ENCODE measurements at places on chromosomes 1 and 21.

DNA sequence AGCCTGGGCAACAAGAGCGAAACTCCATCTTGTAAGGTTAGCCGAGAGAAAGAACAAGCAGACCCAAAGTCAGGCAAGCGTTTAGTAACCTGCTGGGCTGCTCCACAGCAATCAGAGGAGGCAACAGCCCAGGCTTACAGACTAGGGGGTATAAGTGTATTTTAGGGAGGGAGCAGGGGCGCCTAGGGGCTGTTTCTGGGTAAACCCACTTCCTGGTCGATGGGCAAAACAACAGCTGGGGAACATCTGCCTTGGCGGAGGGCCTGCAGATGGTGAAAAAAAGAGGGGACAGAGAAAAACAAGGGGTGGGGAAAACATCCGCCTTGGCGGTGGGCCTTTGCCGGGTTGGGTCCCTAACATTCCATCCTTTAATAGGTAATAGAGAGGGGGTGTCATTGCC is 5.2 kb downstream of the TAS1R1 start:
- no peak for DNase-seq

DNA sequence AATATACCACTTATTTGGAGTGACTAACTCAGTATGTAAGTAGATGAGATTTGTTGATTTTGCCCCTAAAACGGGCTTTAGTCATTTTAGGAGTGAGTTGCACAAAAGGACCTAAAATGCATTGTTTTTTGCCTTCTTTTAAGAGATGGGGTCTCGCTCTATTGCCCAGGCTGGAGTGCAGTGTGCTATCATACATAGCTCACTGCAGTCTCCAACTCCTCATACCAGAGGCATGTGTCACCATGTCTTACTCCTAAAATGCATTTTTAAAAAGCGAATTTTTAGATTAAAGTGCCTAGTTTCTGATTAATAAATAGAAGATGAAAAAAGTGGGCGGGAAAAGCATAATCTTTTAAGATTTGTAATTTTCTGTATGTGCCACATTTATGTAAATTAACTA is 11.5 kb upstream of the NEXN start:
- no peak for DNase-seq

DNA sequence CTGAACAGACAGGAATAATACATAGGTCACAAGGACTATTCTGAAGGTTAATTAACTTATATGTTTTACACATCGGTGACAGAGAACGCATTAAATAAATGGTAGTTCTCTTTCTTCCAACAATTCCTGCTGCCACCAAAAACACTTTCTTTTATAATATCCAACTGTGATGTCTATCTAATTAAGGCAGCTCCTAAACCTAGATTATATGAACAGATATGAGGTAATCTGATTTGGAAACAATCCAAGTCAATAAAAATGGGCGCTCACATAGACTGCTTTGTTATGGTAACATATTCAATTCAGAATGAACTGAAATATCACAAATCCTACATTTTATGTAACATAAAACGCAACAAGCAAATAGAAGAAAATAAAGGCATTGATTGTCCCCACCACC is 16.0 kb downstream of the CYYR1 start:
- DNase-seq = no peak

- DNase-seq = no peak
These were observed 48.1 kb upstream of the COL18A1 start for GRCh38 chr21:45356653-45357435.

- DNase-seq = no peak
These were observed 12.3 kb downstream of the AHDC1 start for GRCh38 chr1:27591622-27592021.

GRCh38 chr1:84250668-84251067 is 50.8 kb upstream of the SAMD13 start:
- DNase-seq = no peak

DNA sequence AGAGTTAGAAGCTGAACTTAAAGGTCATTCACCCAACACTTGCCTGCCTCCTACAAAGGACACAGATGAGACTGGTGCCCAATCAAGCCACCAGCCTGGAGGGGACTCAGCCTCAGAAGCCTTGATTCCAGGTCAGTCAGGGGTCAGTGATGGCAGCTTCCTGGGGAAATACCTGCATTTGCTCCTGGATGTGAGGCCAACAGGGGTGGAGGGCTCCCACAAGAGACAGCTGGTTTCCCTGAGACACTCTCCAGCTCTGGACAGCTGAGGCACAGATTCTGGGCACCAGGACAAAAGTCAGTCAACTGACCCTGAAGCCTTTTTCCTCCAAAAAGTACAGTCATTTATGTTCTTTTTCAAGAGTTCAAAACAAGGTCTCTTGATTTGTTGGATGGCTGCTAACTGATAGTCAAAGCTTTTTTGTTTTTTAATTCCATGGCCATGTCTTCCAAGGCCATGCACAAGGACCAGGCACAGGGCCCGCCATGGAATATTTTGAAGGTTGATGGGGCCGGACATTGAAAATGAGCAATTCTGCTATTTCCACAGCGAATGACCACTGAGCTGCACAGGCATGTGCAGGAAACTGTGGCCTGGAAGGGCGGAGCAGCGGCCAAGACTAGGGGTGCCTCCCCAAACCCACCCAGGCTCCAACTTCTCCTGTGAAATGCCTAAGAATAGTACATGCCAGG is 1.8 kb downstream of the C2CD2 start:
- DNase-seq = no peak

GRCh38 chr1:61950418-61950817 is 208.1 kb downstream of the PATJ start:
- no peak for DNase-seq

DNA sequence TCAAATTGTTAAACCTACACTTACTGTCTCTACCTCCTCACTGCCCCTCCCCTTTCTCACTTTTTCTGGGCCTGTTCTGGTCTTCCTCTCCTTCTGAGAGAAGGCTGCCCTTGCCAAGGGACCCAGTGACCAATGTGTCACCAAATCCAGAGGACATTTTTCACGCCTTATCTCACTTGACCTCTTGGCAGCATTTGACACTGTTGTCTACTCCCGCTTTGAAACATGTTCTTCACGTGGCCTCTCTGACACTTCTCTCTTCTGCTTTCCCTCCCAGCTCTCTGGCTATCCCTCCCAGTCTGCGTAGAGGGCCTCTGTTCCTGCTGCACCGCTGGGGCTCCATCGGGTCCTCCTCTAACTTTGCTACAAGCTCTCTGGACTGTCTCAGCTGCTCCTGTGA is 25.3 kb downstream of the KCNQ4 start:
- no peak for DNase-seq

- no peak for DNase-seq
These were observed 14.1 kb downstream of the PIK3C2B start for GRCh38 chr1:204480515-204480914.

DNA sequence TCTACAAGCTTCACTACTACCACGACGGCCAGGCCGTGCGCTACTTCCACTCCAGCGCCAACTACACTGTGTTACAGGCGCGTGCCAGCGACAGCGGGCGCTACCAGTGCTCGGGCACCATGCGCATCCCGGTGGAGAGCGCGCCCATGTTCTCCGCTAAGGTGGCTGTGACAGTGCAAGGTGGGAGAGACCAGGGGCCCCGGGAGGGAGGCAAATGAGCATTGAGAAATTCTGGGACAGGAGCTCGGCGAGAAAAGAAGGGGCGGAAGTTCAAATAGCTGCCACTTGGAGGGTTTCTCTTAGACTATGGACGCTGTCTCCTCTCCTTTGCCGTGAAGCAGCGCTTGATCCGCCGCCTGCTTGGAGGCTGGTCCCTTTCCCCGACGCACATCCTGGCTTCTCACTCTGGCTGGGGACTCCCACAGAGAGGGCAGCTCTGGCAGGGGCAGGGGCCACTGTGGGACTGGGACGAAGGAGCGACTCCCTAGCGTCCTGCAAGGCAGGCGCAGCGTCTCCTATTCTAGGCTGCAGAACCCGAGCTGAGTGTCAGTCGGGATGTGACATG is 4.6 kb downstream of the FCRLB start:
- peak; percentile 55 for DNase-seq

- no peak for DNase-seq
These were observed 5.0 kb upstream of the AHCYL1 start for GRCh38 chr1:109979489-109980091.

GRCh38 chr1:53606651-53607051 is 132.3 kb downstream of the GLIS1 start:
- no peak for DNase-seq

DNA sequence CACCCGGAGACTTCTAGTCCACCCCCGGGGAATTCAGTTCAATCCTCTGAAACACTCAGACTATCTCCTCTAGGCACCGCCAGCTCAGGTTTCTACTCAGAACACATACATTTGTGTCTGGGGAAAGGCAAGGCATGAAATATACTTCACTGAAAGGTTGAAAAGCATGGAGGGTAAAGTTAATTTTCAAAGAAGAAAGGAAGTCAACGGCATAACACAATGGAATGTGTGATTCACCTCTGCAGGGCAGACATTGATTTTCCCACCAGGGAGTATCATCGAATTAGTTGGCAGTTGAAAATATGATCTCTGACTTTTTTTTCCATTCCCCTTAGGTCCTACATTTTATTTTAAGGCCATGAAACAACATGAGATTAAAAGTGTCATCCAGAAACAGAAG is 669.4 kb downstream of the SMYD3 start:
- DNase-seq = no peak

DNA sequence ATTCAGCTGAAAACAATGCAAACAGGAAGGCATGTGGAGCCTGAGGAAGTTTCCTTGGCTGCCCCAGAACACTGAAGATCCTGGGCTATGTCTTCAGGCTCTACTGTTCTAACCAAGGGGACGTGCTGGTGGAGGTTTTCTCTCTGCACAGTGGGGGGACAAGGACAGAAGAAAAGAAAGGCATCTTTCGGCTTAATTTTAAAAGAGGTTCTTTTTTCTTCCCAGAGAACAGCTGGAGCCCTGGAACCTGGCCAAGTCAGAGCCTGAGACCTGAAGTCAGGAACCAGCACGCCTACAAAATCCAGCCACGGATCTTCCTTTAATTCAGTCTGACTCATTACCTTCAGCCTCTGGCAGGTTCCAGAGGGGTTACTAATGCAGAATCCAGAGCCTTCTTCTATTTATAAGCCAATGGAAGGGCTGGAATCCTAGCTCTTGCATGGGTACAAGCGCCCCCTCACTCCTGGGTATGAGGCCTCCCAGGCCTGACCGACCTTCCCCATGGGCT is 19.8 kb downstream of the CTNNBIP1 start:
- no peak for DNase-seq

- DNase-seq = no peak
These were observed 234.4 kb downstream of the PTPRU start for GRCh38 chr1:29470788-29471119.

GRCh38 chr21:41369105-41369919 is 7.5 kb downstream of the MX2 start:
- DNase-seq = no peak

DNA sequence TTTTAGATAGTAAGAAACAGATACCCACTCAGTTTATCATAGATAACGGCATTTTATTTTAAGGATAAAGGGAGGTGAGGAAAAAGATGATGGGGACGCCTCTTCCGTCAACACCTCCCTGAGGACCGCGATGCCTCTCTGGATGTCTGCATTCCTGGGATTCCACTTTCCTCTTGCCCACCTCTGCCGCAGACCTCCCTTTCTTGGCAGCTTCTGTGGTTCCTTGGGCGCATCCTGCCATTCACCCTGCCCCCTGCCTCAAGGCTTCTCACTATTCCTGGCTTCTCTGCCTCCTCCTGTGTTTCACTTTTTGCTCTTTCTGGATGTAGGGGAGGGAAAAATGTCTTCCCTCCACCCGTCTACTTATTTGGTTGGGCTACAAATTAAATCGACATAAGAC is 19.9 kb downstream of the HUNK start:
- no peak for DNase-seq

DNA sequence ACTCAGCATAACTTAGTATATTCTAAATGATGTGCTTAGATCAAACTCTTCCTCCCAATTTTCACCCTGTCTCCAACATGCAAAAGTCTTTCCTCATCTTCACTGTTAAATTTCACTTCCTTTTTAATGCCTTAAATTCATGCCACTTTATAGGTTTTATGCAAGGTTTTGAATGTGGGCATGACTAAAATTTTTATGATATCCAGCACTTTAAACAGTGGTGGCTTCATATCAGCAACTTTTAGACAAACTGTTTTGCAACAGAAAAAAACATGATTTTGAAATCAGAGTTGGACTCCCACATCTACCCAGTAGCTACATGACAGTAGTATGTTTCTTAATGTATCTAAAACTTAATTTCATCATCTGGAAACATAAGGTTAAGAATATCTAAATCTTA is 84.7 kb upstream of the ZP4 start:
- DNase-seq = no peak

DNA sequence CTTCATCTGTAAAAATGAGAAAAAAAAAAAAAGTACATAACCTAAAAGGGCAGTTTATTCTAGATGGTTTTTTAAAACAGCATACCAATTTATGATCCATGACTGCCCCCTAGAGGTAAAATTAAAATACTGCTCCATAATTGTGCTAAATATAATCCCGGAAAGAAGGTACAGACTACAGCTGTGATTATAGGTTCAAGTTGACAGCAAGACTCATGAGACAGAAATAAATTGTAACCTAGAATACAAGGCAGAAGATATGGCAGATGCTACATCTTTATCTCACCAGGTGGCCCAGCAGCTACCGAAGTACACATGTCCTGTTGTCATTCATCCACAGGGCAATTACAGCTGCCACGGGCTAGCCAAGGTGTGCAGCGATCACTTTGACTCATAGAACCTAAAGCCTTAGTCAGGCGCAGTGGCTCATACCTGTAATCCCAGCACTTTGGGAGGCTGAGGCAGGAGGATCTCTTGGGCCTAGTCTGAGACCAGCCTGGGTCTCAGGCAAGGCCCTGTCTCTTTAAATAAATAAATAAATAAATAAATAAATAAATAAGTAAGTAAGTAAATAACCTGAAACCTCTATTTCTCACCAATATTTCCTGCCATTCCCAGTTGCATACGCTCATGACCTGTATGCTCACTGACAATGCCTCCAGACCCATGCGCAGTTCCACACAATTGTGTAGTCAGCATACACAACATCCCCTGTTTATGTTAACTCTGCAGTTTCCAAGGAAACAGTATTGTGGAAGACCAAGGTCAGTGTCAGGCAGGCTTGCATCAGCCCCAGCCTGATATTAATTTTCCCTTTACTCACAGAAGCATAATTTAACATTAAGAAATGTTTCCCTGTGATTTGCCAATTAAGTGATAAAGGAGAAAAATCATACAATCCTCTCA is 18.3 kb upstream of the PPIE start:
- peak; percentile 77 for DNase-seq

DNA sequence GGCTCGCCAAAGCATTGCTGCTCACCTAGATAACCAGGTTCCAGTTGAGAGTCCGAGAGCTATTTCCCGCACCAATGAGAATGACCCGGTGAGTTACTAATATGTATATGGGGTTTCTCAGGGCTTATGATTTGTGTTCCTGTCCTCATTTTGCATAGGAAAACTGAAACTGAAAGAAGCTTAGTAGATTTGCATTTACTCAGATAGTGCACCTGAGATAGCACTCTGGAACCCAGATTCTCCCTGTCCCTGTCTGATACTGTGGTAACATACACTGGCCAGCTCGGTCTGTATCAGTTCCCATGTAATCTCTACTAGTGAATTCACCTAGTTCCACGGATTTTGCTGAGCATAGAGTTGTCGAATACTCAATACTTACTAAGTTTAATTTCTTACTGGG is 28.1 kb downstream of the DAP3 start:
- DNase-seq = no peak
